ENCODE measurements at places on chromosomes 6 and 20.

DNA sequence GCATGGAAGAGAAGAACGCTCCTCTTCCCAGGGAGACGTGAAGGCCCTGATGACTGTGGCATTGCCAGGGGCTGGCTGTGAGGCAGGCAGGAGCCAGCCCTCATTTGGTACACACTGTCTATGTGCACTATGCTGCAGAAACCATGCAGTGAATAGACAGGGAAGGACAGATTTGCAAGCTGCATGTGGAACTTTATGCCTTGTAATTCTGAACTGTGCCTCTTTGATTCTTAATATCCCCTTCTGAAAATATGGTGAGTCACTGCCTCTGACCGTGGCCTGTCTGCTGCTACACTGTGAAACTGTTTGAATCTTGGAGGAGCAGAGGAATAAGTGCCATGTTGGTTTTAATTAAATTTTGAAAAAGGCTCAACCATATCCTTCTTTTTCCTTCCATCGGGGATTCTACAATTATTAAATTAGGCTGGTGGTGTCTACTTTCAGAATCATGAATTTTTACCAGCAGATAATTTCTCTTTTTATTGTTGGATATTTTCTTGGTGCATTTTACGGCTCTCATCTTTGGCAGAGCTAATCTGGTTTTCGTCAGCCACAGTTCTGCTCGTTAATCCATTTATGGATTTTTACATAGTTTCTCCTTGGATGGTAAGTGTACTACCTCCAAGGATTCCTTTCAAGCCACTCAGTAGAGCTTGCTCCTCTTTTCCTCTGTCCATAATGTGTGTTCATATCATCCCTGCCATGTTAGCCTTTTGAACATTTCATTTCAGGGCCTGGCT, 301.0 kb upstream of the SLC35B3 start:
- DNase-seq = no peak

- no peak for DNase-seq
Observed at GRCh38 chr6:113433335-113433991, 423.7 kb upstream of the MARCKS start.

GRCh38 chr20:62601172-62601571, 41.1 kb upstream of the SLCO4A1 start:
- no peak for DNase-seq

DNA sequence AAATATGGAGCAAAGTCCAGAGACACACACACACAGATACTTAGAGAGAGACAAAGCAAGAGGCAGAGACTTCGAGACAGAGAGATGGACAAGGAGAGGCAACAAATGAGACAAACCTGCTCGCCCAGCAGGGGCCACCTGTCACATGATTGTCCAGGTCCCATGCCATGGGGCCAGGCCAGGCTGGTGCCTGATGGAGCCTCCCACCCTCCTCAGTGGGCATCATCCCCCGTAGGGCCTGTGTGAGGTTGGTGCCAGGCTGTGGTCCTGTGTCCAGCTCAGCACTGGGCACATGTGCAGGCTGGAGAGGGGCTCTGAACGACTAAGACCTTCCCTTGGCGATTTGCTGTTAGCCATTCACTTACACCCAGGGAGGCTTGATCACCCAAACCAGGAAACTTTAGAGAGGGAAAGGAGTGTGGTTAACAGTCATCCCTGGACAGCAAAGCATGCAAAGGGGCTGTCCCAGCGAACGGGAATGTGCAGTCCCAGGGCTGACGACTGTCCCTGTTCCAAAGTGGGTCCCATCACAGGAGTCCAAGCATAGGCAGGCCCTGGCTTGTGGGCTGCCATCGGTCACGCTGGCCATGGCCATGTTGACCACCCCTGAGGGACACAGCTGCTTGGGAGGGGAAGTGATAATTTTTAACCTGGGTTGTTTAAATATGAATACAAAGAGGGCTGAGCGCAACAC, 38.4 kb upstream of the PHACTR3 start:
- no peak for DNase-seq

DNA sequence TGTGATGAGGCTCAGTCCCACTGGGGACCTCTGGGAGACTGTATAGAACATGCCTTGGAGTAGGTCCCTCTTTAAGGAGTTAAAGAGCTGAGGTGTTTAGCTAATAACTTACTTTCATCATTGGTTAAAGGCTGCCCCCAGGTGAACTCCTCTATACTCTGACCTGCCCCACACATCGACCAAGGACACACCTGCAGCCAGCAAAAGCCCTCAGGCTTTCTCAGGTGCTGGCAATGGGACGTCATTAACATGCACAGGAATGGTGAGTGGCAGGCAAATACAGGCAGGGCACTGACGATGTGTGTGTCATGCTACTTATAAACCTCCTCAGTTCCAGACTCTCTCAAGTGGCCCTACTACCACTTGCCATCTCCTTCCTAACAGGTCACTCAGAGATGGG, 366.4 kb downstream of the KIF16B start:
- no peak for DNase-seq

DNA sequence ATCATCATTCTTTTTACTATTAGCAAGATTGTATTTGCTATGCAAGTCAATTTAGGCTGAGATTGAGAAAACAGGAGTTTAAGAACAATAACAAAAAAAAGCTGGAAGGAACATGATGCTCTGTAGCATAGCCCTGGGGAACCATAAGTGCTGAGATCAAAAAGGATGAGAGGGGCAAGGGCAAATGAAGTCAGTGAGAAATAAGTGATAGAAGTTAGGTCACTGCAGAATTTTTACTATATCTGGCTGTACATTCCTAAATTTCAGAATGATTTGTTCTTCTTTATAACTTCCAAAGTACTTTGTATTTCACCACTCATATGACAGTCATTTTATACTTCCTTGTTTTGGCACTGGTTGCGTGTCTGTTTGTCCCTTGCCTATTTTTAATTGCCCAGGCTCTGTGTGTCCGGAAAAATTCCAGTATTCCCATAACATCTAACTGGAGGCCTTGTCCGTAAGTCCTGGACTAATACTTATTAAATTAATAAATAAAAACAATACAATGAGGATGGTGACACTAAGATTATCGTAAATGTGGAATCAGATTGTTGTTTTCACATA, 444.7 kb downstream of the TENT5A start:
- DNase-seq = no peak

GRCh38 chr6:126210398-126211075, 129.4 kb upstream of the CENPW start:
- DNase-seq = no peak

DNA sequence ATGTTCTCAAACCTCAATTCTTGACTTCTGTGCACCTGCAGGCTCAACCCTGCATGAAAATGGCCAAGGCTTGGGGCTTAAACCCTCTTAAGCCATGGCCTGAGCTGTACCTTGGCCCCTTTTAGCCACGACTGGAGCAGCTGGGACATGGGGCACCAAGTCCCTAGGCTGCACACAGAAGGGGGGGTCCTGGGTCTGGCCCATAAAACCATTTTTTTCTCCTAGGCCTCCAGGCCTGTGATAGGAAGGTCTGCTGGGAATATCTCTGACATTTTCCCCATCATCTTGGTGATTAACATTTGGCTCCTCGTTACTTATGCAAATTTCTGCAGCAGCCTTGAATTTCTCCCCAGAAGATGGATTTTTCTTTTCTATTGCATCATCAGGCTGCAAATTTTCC, 119.4 kb upstream of the VGLL2 start:
- no peak for DNase-seq

DNA sequence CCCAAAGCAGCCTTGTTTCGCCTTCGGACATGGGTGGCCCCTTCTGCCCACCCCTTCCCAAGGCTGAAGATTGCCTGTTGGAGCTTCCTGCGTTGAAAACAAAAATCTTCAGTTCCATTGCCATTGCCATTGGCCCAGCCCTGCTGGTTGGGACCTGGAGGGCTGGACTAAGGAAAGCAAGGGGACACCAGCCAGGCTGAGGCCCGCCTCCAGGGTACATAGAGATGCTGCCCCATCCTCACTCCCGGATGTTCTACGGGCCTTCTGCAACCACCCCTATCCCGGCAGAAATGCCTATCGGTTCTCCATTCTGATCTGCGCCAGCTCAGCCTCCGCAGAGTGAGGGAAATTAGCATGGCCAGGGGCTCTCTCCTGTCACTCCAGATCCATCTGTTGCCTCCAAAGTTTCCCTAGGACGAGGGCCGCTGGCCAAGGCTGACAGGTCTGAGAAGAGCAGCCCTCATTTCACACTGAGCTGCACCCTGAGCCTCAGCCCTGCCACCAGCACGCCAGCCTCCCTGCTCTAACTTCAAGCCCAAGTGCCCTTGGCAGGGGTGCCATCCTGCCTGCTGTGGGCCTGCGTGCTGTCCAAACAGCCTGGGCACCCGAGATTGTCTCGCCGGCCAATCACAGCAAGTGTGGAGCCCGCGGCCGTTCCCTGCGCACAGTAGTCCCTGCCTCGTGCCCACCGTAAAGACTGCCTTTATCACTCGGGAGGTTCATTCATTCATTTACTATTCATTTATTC, 13.4 kb upstream of the STX16 start:
- DNase-seq = no peak

DNA sequence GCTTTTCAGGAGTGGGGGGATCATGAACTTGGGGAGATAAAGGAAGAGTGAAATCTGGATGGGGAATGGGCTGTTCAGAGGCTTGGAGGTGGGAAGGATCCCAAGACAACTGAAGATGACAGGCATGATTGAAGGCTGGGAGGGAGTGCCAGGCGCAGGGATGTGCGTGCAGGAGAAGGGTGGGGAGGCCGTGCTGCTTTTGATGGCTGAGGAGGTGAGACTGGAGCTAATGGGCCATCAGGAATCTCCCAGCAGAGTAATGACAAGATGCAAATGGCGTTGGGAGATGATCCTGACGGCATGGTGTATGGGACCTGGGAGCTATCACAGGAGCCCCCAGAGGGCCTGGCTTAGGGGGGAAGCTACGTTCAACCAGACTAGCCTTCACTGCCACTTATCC, 1.6 kb downstream of the CPNE5 start:
- DNase-seq = no peak

DNA sequence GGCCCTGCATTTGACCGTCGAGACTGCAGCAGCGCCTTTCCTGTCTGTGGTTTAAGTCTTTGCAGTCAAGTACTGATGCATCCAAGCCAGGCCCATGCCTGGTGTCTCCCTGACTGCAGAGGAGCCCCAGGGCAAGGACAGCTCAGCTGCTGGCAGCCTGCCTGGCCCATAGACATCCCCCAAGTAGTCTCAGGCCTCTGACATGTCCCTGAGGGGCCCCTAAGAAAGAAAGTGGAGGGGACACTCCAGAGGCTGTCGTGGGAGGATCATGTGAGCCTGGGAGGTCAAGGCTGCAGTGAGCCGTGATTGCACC, 18.0 kb downstream of the HRH3 start:
- DNase-seq = no peak

- no peak for DNase-seq
Observed at GRCh38 chr6:114084327-114084890, 113.5 kb upstream of the HDAC2 start.

DNA sequence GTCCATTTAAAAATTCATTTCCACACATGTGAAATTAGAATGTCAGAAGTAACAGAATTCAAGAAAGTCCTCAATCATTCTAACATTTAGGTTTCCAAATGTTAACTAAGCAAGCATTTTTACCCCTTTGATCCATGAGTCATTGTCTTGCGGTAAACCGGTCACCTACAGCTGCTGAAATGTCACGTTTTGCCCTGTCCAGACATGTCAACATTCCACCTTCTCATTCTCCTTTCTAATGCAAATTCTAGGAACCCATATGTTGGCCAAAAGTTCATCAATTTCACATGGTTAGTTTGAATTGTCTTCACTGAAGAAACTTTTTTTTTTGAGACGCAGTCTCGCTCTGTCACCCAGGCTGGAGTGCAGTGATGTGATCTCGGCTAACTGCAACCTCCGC, 117.2 kb downstream of the IPCEF1 start:
- no peak for DNase-seq

- DNase-seq = no peak
Observed at GRCh38 chr6:53124131-53124800, 24.4 kb downstream of the GCM1 start.

GRCh38 chr6:142592876-142593275, 291.1 kb downstream of the ADGRG6 start:
- DNase-seq = no peak

DNA sequence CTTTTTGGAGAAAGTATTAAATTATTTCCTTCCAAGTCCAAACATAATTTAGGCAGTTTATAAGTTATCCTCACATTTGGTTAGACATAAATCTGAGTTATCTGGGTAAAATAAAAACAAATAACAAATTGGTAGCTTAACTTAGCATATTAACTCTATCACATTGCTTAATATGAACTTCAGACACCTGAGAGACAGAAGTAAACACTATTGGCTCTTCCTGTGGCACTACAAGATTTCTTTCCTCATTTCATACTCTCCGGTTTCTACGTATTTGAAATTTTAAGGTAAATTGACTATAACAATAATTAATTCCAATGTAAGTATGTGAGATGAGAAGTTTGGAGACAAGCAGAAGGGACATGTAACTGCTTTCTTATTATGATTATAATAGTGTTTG, 106.8 kb downstream of the TRMT11 start:
- no peak for DNase-seq

DNA sequence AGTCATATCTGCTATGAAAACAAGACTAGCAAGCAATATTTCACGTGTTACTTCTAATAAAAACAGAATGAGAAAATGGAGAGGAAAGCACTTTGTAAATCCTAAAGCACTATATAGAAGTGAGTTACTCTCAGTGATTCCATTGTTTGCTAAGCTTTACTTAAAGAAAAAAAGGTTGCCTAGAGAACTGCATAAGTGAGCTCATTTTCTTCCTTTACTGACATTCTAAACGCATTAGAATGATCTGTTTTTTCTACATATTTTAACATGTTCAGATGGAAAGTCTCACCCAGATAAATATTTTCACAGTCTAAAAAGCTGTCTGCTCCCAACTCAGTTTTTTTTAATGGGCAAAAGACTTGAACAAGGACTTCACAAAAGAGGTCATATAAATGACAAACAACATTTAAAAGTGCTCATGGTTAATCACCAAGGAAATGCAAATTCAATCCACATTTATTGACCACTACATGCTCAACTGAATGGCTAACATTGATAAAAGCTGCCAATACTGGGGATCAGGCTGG, 52.9 kb upstream of the AKAP12 start:
- no peak for DNase-seq

GRCh38 chr6:7152462-7152861, 44.7 kb downstream of the RREB1 start:
- no peak for DNase-seq

DNA sequence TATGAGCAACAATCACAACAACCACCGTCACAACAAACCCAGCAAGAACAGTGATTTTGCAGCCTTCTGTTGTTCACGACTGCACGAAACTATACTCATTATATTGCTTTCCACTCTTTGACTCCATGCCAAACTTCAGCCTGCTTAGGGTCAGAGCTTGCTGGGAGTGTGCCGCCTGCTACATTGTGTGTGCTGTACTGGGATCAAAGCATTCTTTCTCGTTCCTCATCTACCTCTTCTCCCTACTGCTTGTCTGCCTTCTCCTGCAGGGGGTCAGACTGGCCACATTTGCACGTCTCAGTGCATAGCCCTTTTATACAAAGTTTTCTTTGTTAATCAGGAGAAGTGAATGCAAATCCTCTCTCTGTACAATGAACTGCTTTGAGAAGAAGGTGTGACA, 401.6 kb upstream of the CITED2 start:
- DNase-seq = no peak

DNA sequence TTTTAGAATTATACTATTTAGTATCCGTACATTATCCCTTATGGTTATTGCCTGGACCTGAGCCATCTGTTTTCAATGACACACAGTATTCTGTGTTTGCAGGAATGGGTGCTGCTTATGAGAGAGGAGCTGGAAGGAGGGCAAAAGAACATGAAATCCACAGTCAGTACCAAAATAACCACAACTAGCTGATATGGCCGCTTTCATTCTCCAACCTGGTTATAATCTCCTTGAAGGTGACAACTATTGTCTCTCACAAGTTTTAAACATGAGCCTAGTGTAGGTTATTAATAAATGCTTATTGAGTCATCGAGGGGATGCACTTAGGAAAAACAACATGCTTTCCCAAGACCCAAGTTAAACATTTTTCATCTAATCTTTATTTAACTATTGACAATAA, 356.6 kb downstream of the BMP2 start:
- DNase-seq = no peak
